ENCODE measurements at places on chromosomes 2 and 18.

- DNase-seq = no peak
These were observed 146.4 kb upstream of the MAP2 start for GRCh38 chr2:209277444-209277843.

DNA sequence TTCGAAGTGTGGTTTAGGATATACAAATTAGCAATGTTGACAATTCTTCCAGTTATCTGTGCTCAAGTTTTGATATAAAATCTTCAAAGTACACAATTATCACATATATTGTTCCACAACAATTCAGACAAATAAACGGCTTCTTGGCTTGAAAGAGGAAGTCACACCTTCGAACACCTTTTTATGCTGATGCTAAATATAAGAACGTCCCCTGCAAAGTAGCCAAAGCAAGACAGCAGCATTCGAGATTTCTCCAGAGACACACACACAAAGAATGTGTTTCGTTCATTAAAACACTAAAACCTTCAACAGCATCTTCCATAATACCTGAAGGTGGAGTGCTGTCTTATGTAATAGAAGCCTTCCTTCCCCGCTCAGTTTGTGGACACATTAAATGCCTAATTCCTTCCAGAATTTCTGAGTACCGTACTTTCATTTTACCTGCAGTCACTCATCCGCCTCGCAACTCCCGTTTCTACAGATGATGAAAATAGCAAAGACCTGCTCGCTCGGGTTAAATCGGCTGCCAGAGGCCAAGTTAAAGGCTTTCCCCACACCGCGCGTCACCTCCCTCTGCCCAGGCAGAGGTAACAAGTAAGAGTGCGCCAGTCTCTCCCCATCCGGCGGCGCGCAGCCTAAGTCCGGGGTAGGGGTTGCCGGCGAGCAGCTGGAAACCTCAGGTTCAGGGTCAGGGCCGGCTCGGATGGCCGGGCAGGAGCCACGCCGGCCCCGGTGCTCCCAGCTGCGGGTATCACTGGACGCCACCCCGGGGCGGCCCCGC is 847 bp downstream of the SERPINE2 start:
- no peak for DNase-seq

DNA sequence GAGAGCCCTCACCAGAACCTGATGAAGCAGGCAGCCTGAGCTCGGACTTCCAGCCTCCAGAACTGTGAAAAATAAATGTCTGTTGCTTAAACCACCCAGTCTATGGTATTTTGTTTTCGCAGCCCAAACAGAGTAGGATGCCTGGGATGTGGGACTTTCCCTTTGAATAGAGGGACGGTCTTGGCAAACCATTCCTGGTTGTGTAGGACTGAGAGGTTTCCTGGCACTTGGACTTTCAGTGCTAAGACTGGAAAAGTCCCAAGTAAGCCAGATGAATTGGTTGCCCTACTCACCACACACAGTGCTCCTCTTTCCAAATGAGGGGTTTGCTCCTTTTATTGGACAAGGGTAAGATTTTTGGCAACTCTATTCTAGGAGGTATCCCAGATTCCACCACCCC is 46.8 kb upstream of the ACMSD start:
- no peak for DNase-seq

DNA sequence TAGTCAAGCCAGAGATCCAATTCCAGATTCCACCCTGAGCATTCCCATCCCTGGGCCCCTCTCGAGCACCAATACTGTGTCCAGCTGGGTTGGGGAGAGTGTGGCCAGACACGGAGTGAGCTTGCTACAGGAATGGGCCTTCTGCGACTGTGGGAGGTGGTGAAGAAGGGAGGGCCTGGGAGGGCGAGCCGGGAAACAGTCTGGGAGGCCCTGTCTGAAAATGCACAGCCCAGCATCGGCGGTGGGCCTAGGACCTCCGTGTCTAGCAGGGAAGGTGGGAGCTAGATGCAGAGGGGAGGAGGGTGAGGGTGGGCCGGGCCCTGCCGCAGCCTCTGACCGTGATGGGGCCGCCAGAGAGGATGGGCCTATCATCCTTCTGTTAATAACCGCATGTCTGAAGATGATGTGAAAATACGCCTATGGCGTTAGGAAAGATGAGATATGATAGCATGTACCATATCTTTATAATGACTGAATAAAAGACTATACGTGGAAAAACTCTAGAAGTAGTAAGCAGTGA is 1.9 kb upstream of the OTOS start:
- no peak for DNase-seq

DNA sequence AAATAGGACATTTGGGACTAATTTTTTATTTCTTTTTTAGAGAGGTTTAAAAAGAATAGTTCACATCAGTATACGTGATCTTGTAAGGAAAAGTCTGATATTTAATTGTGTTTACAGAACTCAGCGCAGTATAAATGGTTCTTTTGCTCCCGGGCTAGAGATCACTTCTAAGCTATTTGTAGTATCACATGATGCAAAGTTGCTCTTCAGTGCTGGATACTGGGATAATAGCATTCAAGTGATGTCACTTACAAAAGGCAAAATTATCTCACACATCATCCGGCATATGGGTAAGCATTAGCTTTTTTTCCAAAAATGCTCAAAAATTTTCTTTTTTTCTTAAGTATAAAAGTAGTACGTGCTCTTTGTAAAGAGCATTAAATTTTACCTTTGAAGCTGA is 37.4 kb upstream of the CYP20A1 start:
- no peak for DNase-seq

DNA sequence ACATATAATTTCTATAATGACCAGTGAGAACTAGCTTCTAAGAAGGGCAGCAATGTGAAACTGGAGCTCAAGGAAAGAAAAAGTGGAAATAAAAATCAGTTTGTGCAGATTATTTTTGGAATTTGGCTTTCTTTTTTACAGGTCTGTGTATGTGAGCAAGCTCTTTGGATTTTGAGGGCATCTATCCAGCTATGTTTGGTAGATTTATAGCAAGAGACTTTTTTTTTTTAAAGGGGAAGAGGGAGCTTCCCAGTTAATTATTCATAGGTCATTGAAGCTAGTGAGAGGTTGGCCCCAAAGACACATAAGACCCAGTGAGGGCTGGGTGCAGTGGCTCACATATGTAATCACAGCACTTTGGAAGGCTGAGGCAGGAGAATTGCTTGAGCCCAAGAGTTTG is 24.0 kb upstream of the COLEC12 start:
- no peak for DNase-seq

GRCh38 chr2:237446338-237446665 is 32.3 kb upstream of the COL6A3 start:
- no peak for DNase-seq

GRCh38 chr2:84257831-84258230 is 201.2 kb downstream of the SUCLG1 start:
- peak; percentile 30 for DNase-seq

GRCh38 chr2:120709608-120710041 is 26.0 kb upstream of the GLI2 start:
- DNase-seq = peak; percentile 19

DNA sequence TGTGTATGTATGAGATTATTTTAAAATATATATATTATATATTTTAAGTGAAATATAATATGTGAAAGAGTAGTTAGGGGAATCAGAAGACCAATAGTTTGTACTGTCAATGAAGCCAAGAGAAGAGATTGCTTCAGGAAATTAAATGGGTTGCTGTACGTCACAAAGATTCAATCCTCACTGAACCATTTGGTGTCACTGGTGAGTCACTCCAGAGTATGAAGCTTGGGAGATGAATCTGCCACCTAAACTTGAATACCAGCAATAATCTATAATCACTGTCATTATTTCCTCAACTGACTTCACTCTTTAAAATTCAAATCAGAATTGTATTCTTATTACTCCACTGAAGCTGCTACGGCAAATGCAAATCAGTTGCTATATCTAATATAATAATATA is 41.9 kb upstream of the SCN9A start:
- DNase-seq = no peak

DNA sequence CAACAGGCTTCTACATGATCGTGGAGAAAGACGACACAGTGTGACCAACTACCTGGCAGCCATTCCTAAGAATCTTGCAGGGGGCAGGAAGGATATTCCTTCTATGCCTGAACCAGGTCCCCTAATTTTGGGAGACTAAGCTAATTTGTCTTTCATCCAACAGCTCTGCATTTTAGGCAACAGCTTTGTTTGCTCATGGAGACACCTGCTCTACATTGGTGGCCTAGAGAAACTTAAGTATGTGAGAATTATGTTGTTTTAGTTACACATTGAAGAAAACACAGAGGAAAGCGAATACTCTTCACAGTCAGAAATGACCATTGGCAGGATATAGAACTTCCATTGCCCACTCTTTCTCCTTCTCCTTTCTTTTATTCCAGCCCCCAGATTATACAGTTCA is 75.2 kb downstream of the ASXL3 start:
- no peak for DNase-seq

DNA sequence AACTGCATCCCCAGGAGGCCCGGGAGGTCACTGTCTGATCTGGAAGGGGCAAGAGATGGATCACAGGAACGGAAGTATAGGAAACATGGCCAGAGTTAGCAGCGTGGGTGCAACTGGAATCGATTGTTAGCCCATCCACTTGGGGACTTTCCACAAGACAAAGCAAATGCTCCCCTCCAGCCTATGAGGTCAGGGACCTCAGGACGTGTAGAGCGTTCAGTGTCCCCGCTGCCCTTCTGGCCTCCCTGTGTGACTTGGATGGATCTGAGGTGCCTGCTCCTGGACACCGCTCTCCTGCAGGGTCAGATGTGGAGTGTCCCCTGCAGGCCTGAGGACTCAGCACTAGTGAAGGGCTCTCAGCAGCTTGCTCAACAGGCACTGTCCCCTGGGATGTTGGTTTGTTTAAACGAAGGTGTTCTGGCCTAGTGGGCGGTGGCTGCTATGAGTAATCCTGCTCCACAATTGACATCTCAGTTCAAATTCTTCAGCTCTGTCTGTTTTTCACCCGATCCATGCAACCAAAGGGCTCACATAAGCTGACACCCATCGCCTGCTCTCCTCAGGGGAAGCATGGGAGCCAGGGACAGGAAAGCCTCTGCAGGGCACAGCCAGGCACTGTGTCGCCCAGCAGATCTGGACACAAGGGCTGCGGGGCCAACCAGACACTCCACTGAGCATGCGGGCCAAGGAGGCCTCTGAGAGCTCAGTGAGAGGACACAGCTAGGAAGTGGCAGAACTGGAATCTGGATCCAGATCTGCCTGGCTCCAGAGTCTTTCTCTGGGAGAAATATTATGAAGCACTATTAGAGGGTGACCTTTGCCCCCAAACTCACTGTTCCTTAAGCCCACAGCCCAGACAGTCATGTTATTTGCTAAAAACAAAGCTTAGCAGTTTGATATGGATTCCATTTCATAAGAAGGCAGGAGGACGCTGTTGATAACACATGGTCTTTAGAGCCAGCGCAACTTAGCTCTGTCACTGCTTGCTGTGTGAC is 78.5 kb downstream of the RHOB start:
- DNase-seq = no peak

Measured in DMS 273 treated with DMSO at 0.1 percent for 48 hours (cell line).